ENCODE measurements at places on chromosomes 7 and 10.

DNA sequence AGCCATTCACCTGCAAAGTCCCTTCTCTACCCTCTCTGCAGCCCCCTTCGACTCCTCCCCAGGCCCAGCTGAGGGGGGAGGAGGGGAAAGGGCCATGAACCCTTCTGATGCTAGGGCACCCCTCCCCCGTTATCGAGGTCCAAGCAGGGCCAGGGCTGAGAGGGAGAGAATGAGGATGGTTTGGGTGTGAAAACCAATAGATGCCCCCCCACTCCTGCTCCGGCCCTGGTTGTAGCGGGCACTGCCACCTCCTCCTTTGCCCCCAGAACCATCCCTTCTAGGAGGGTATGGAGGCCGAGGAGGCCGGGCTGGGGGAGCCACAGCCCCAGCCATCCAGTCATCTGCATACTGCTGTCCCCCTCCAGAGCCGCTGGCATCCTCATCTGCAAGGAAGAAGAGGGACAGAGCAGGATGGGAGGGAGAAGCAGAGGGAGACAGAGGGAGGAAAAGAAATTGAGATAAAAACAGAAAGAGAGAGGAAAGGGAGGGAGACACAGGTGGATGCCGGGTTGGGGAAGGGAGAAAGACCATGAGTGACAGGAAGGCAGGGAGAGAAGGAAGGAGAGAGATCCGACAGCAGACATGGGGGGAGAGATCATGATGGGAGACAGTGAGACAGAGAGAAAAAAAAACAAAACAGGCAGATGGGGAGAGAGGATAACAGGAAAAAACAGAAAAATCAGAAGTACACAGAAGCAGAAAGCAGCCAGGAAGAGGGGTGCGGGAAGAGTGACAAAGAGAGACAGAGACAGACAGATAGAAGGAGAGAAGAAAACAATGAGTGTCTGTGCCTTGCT, 1.9 kb upstream of the GAL3ST4 start:
- no peak for DNase-seq

- no peak for DNase-seq
Observed at GRCh38 chr10:88428442-88428841, 154.7 kb downstream of the RNLS start.

DNA sequence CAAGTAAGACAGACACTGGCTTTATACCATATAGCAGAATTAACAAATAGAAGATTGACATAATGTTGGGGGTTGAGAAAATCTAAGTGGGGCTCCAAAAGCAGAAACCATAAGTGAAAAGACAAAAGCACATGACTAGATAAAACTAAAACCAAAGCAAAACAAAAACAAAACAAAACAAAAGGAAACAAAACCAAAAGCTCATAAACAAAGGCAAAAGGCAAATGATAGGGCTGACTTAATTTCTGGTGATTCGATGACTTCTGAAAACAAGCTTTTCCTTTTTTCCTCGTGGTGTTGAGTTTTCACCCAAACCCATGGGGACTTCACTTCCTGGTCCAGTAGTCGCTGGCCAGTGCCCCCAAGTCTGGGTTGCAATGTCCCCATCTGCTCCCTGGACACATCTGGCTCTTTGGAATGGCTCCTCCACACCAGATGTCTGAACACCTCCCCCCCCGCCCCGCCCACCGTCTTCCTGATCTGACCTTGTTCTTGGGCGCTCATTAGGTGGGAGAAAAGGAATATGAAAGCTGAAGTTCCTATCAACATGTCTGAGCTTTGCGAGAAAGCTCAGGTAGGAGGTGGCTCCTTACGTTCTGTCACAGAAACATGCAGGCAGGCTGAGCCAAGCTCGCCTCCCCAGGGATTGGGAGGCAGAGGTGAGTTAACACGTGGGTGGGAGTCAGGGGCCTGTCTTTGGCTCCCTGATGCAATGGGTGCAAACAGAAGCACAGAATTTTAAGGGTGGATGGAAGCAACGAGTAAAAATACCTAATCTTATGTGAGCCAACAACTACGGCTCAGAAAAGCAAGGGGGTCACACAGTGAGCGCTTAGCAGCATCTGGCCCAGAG, 121.0 kb downstream of the NEURL1 start:
- no peak for DNase-seq

GRCh38 chr10:101050208-101051069, 11.3 kb upstream of the KAZALD1 start:
- peak; percentile 51 for DNase-seq

- no peak for DNase-seq
Observed at GRCh38 chr7:32803406-32804141, 88.0 kb downstream of the KBTBD2 start.

All from stimulated activated CD4-positive, alpha-beta T cell treated with anti-CD3 and anti-CD28 coated beads, Interleukin-12 subunit alpha, Interleukin-12 subunit beta, amount 100 ng/mL, for 24 hours (primary cell).